ENCODE measurements at places on chromosomes 12 and 14. TPM values are rescaled to one million over a fixed set of nuclear protein-coding genes. Genes with fewer than 3 reads are reported as not detected.

BDKRB1 gene
- total RNA-seq: 10.3 TPM

C12orf42 gene
- not detected for total RNA-seq

OR6C68 gene
- not detected for total RNA-seq

KRT71 gene
- not detected for total RNA-seq

GALNT9 gene
- total RNA-seq: not detected

AMN gene
- not detected for total RNA-seq

CRACR2A gene
- 1.1 TPM for total RNA-seq

HAL gene
- total RNA-seq: 0.18 TPM

DHRS2 gene
- 1.2 TPM for total RNA-seq

ASB2 gene
- total RNA-seq: 14.9 TPM

OVCH1 gene
- not detected for total RNA-seq

DHH gene
- total RNA-seq: not detected

CCDC38 gene
- total RNA-seq: 0.39 TPM

CHST11 gene
- 0.71 TPM for total RNA-seq

MDGA2 gene
- not detected for total RNA-seq

AVPR1A gene
- total RNA-seq: 0.21 TPM

TMEM119 gene
- total RNA-seq: 311 TPM

CINP gene
- total RNA-seq: 50.8 TPM

NR1H4 gene
- total RNA-seq: not detected

PPFIBP1 gene
- total RNA-seq: 86.9 TPM

AKAP3 gene
- total RNA-seq: 2.5 TPM

CCDC175 gene
- not detected for total RNA-seq

MAP1LC3B2 gene
- not detected for total RNA-seq

PPP1R1A gene
- total RNA-seq: not detected

DEPDC4 gene
- total RNA-seq: 1.9 TPM

SLC39A5 gene
- not detected for total RNA-seq

TBC1D30 gene
- not detected for total RNA-seq

NKX2-1 gene
- not detected for total RNA-seq

GALNT8 gene
- total RNA-seq: not detected

AP4S1 gene
- total RNA-seq: 1.4 TPM

GNB3 gene
- total RNA-seq: not detected

RIMBP2 gene
- total RNA-seq: 0.16 TPM

TGM1 gene
- total RNA-seq: not detected

PRH1 gene
- 6.9 TPM for total RNA-seq

ESR2 gene
- not detected for total RNA-seq

SERPINA10 gene
- not detected for total RNA-seq

SLC5A8 gene
- not detected for total RNA-seq

VRTN gene
- total RNA-seq: not detected

SDR9C7 gene
- total RNA-seq: not detected

TOMM20L gene
- not detected for total RNA-seq

CLEC7A gene
- total RNA-seq: not detected

L3HYPDH gene
- 58.6 TPM for total RNA-seq

CDKN3 gene
- 162 TPM for total RNA-seq

HOXC11 gene
- 4.6 TPM for total RNA-seq

DUSP6 gene
- 11.0 TPM for total RNA-seq

SPIC gene
- not detected for total RNA-seq

IL26 gene
- total RNA-seq: not detected

RIPK3 gene
- not detected for total RNA-seq

SDS gene
- not detected for total RNA-seq

Data from SJSA1 (cell line).